Stimulated activated CD8-positive, alpha-beta memory T cell treated with anti-CD3 and anti-CD28 coated beads, Interleukin-4, amount 100 ng/mL, for 4 hours (primary cell): ENCODE measurements at places on chromosomes 1 and 21.

GRCh38 chr1:98921817-98922216, 82.8 kb downstream of the PLPPR5 start:
- DNase-seq: no peak

GRCh38 chr1:6038603-6039002, 7.1 kb upstream of the KCNAB2 start:
- no peak for DNase-seq

DNA sequence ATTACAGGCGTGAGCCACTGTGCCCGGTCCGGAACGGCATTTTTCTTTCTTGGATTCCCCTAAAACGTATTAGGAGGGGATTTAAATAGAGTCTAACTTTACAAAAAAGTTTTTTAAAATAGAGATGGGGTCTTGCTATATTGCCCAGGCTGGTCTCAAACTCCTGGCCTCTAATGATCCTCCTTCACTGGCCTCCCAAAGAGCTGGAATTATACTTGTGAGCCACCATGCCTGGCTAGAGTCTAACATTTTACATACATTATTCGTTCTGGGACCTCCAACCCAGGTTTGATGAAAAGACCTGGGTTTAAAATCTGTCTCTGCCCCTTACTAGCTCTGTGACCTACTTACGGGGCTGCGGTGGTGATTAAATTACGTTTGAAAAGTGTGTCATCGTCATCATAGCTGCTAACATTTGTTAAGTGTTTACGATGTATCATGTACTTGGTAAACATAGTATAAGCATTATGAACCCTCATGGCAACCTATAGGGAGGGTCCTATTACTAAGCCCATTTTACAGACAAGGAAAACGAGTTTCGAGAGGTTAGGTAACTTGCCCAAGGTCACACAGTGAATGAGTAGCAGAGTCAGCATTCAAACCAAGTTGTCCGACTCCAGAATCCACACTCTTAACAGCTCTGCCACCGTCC, 24.5 kb downstream of the PLEKHM2 start:
- no peak for DNase-seq

DNA sequence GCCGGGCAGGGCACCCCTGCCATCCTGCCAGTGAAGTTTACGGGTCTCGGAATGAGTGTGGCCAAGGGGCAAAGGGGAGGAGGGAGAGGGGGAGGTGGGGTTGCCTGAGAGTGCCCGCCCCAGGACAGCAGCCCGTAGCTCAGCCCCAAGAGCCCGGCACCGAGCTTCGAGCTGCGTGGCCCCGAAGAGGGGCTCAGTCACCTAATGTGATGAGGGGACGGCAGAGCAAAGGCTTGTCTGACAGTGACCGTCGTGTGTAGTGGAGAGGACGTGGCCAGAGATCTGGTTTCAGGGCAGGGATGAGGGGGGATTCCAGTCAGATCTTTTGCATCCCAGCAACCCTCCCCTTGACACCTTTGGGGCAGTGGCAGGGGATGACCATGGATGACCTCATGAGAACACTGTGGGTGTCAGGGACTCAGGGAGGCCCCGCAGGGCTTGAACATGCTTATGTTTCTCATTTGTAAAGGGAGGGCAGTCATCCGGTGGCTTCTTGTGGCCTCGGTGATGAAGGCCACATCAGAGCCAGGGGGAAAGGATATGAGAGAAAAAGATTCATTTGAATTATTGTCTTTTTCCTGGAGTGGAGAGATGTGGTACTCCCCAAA, 1.1 kb upstream of the TRPM2 start:
- DNase-seq: no peak

- DNase-seq: no peak
Observed at GRCh38 chr1:150109586-150109985, 40.1 kb upstream of the PLEKHO1 start.

GRCh38 chr1:162674034-162674608, 41.9 kb downstream of the DDR2 start:
- DNase-seq: no peak
